ENCODE measurements at places on chromosomes 5 and 9.

- DNase-seq = no peak
These were observed 27.3 kb upstream of the EDIL3 start for GRCh38 chr5:84411832-84412605.

GRCh38 chr9:111284703-111285102, 45.3 kb downstream of the OR2K2 start:
- no peak for DNase-seq

- no peak for DNase-seq
These were observed 64.0 kb downstream of the NSUN2 start for GRCh38 chr5:6568889-6569288.

DNA sequence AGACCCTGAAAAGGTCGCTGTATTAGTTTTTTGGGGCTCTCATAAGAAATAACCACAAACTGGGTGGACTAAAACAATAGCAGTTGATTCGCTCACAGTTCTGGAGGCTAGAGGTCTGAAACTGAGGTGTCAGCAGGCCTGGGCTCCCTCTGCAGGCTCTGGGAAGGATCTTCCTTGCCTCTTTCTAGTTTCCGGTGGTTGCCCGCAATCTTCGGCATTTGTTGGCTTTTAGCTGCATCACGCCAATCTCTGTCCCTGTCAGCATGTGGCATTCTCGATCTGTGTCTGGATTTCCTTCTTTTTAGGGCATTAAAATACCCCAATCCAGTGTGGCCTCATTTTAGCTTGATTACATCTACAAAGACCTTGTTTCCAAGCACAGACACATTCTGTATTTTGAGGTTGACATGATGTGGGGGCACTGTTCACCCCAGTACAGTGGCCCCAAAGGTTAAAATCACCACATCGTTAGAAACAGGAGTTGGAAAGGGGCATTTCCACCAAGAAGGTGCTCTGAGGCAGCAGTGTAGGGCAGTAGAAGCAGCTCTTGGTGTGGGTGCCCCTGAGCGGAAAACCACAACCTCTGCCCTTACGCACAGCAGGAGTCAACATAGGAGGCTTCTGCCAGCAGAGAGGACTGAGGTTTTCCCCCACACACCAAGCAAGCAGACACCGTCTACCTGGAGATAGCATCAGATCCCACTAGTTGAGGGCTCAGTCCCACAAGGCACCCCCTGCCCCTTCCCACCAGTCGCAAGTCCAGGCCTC, 13.5 kb downstream of the ZNF79 start:
- DNase-seq = peak; percentile 16

DNA sequence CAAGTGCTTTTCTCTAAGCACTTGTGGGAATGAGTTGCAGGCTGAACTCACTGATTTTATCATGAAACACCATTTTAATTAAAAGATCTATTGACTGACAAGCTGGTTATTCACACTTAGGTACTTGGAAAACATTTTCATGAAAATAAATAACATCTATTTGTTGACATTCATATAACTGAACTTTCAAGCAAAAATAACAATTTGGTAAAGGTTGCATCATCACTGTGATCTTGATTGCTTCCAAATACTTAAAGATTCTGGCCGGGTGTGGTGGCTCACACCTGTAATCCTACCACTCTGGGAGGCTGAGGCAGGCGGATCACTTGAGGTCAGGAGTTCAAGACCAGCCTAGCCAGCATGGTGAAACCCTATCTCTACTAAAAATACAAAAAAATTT, 6.7 kb upstream of the TENT2 start:
- DNase-seq = no peak

- DNase-seq = no peak
These were observed 13.7 kb upstream of the CERCAM start for GRCh38 chr9:128406848-128407391.

DNA sequence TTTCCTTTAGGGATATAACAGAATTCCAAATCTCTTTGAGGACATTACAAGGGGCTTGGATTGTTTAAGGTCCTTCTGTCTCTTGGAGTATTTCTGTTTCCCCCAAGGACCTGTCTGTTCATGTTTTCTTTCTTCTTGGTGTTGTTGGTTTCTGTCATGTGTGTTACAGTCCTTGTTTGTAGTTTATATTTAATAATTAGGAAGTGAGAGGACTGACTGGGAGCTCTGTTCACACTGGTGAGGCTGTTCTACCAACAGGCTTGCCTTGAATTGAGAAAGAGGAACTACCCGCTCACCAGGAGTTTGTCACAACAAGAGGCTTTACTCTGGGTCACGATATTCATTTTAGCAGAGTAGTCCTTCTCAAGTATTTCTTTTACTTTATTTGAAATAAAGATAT, 119.2 kb upstream of the SV2C start:
- DNase-seq = no peak

DNA sequence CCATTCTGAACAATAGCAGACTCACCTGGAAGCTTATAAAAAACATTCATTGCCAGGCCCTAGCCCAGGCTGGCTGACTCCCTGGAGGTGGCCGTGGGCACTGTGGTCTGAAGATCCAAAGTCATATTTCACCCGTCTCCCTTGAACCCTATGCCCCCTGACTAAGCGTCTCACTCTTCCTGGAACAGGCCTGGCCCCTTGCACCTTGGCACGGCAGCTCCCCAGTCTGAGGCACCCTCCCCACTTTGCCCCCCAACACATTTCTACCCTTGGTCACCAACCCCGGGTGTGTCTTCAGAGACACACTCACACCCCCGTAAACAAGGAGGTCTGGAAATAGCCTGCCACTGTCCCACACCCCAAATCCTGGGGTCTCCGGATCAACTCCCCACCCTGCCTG, 68.6 kb upstream of the LMX1B start:
- DNase-seq = no peak

- no peak for DNase-seq
These were observed 166.9 kb upstream of the MPDZ start for GRCh38 chr9:13446286-13446937.

DNA sequence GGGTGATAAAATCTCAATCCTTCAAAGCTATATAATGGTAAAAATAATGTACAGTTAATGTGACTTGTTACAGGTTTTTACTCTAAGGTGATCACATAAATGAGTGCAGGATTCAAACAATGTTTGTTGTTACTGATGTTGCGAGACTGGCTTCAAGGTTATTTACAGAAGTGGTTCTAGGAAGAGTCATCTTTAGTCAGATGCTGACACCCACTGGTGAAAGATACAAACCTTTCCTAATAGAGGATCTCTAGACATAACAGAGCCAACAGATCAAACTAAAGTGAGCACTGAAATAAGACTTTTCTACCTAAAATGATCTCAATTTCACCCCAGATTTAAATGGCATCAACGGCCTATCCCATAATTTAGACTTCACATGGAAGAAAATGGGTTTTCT, 20.2 kb downstream of the ARSB start:
- DNase-seq = no peak

DNA sequence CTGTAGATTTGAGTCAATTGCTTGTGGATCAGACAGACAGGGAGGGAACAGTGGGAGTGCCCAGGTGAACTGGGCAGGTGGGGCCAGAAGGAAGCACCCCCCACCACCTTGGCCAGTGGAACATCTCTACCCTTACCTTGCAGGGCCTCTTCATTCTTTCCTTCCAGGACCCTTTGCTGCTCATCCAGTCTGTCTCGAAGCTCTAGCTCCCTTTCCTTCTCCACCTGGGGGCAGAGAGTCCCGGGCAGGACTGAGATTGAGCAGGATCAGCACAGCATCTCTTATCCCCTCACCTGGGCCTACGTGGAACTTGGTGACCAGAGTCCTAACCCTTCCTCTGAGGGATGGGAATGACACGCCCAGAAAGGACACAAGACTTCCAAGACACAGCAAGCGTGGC, 25.0 kb downstream of the CCDC69 start:
- DNase-seq = no peak

- DNase-seq = no peak
These were observed 34.7 kb upstream of the SLC9A3 start for GRCh38 chr5:558871-559503.

- no peak for DNase-seq
These were observed 70.9 kb upstream of the SPOCK1 start for GRCh38 chr5:137570070-137570469.

DNA sequence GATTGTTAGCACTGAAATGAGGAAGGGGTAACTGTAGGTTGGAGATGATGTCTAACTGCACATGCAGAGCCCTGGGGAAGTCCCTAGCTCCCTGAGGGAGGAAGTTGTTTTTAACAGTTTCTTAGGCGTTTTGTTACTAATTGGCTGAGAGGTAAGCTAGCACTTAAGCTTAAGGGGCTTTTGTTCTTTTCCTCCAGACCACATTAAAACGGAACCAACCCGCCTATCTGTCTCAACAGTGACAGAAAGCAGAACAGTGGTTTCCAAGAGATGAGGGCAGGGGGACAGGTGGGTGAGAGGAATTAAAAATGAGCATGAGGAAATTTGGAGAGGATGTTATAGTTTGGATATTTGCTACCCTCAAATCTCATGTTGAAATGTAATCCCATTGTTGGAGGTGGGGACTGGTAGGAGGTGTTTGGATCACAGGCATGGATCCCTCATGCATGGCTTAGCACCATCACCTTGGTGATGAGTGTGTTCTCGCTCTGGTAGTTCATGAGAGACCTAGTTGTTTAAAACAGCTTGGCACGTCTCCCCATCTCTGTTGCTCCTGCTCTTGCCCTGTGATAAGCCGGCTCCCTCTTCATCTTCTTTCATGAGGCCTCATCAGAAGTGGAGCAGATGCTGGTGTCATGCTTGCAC, 38.9 kb downstream of the LYRM7 start:
- peak; percentile 46 for DNase-seq

- DNase-seq = no peak
These were observed 58.3 kb upstream of the ERCC6L2 start for GRCh38 chr9:95817205-95817604.

DNA sequence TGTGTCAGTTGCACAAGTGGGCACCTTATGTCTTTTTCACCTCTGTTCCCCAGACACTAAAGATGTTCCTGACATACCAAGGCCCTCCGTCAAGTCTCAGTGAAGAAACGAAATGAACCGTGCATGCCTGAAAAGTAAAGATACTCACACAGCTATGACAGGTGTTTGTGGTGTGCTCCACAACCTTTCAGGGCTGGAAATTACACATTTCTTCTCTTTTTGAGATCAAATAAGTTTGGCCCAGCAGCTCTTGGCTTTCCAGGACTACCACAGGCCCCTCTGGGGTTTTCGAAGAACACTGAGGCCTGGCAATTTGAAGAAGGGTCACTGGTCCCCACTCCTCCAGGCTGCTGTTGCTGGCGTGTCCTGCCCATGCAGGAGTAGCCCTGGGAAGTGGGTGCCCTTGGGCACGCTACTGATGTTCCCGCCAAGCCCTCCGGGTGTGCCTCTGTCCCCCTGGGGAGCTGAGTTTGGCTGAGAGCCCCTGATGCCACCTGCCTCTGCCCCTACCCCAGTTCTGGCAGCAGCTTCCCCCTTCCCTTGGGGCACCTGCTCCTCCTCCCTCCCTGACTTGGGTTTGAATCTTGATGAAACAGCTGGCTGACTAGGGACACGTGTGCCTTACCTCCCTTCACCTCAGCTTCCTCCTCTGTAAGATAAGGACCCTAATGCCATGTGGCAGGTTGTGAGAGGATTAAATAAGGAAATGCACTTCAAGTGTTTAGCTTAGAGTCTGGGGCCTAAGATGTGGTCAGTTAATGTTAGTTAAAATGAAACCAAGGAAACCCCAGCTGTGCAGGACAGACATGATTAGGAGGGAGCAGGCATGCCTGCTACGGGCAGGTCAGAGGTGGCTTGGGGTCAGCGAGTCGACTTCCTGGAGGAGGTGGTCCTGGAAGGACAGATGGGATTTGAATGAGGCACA, 49.1 kb upstream of the GADD45G start:
- DNase-seq = no peak

DNA sequence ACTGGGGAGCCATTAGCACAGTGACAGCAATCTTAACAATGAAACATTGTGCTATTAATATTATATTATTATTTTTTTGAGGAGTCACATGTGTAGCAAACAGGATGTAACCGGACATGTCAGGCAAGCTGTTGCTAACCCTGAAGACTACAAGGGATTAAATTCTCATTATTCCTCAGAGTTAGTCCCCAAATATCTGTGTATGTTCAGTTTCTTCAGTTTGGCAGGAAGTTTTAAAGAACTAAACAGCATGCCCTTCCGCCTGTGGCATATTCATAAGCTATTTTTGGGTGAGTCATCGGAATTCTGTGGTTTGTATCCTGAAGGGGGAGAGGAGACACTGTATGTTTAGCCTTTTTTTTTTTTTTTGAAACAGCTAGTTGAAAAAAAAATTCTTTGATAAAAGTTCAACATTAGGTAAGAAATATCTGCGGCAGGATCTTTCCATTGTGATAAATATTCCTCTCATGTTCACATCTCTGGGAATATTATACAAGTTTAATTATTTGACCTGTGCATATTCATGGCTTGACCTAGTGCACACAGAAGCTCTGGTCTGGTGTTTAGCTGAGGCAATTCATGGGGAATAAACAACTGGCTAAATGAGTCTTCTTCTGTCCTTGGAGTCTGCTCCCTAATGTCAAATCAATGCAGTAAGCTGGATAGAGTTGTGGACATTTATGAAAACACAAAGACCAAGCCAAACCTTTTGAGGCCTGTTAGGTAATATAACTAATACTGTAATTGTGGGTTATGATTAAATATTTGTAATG, 202.7 kb upstream of the CDKN2B start:
- no peak for DNase-seq

DNA sequence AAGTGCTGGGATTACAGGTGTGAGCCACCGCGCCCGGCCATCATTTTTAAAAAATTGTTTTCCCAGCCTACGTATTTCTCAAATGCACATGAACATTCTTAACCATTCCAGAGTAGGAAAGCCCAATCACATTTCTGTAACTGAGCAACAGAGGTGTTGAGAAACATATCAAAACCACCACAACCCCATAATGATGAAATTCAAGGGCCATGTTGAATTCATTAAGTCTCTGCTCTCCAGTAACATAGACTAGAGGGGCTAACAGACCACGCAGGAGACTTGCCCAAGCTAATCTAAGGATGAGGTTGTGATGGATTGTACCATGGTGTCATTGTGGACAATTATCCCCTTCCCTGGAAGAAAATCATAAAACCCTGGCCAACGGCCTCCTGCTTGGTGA, 52.9 kb downstream of the MYO10 start:
- no peak for DNase-seq

- DNase-seq = no peak
These were observed 656.5 kb downstream of the TLE1 start for GRCh38 chr9:81032831-81033230.

- no peak for DNase-seq
These were observed 52.5 kb upstream of the NCS1 start for GRCh38 chr9:130119519-130120298.

GRCh38 chr9:79800578-79800977, 228.8 kb downstream of the TLE4 start:
- no peak for DNase-seq

DNA sequence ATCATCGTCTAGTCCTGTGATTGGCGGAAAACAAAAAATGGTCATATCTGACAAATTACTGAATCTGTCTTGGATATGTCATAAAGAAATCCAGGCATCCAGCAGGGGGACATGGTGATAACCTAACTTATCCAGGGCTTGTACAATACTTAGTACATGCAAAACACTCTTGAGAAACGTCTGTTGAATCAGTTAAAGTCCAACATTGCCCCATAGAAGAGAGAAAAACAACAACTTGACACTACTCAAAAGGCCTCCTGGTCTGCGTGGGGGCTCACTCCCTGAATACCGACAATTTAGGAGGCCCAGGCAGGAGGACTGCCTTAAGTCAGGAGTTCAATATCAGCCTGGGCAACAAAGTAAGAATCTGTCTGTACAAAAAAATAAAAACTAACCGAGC, 217.5 kb downstream of the DCP2 start:
- no peak for DNase-seq

GRCh38 chr5:52985306-52985705, 3.8 kb upstream of the ITGA2 start:
- DNase-seq = no peak

- no peak for DNase-seq
These were observed 60.3 kb downstream of the TMC1 start for GRCh38 chr9:72581694-72582093.

GRCh38 chr5:132226516-132227234, 978 bp downstream of the P4HA2 start:
- DNase-seq = no peak

Measured in activated gamma-delta T cell treated with Interleukin-2 at 50 U/mL for 16 hours (primary cell).